ENCODE measurements at places on chromosomes 13 and 19.

GRCh38 chr13:61094865-61095264 is 320.8 kb downstream of the PCDH20 start:
- no peak for DNase-seq

DNA sequence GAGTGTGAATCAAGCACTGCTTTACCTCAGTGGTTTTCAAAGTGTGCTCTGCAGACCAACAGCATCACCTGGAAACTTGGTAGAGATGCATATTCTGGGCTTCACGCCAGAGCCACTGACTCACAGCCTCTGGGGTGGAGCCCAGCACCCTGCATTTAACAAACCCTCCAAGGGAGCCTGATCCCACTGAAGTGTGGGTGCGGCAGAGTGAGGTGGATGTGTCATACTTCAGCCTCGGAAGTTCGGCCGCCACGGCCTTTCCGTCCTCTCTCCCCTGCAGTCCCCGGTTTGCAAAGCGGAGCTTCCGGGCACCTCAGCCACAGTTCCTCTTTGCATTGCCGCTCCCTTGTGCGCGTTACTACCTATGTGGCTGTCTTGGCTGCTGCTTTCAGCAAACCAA is 33.3 kb upstream of the MICU2 start:
- no peak for DNase-seq

GRCh38 chr13:53601113-53601512 is 572.5 kb downstream of the OLFM4 start:
- DNase-seq = no peak

- no peak for DNase-seq
Measured at GRCh38 chr19:4067396-4068046, 822 bp upstream of the ZBTB7A start.

- DNase-seq = no peak
Measured at GRCh38 chr19:378706-379105, 30.2 kb downstream of the C2CD4C start.

DNA sequence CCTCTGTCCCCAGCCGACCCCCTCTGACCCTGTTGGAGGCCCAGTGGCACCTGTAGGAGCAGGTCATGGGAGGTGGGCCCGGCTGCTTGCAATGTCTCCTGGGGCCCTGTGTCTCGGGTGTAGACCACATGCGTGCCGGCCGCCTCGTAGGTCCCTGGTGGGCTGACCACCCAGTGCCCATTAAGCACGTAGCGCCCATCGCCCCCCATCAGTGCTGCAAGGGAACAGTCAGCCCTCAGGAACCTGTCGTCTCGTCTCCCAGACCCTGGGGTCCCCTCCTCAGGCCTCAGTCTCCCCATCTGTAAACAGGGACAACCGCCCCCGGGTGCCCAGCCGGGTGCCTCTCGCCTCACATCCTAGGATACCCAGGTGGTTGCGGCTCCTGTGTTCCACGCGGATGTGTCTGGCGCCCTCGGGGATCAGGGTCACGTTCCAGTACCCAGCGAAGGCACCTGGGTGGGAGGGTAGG is 5.6 kb downstream of the ADAMTSL5 start:
- no peak for DNase-seq

GRCh38 chr13:76350399-76350798 is 535.8 kb downstream of the KCTD12 start:
- no peak for DNase-seq

All from NCI-H446 treated with DMSO at 0.1 percent for 48 hours (cell line).